PC-3 (cell line): ENCODE measurements at places on chromosomes 6 and 20. TPM values are rescaled to one million over a fixed set of nuclear protein-coding genes. Genes with fewer than 3 reads are reported as not detected.

DNA sequence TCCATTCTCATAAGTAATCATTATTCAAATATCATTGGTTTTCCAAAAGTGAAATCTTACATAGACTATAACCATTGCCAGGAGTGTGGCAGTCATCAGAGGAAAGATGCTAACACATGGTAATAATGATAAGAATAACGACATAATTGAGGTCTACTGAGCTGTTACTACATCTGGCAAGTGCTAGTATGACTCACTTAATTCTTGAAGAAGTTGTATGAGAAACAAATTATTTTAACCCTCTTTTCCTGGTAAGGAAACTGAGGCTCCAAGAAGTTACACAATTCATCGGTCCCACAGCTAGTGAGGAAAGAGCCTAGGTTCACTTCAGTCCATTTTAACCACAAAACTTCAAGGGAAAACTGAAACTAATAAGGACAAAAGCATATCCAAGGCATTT is 335.6 kb upstream of the BTBD3 start:
- no peak for DNase-seq

DNA sequence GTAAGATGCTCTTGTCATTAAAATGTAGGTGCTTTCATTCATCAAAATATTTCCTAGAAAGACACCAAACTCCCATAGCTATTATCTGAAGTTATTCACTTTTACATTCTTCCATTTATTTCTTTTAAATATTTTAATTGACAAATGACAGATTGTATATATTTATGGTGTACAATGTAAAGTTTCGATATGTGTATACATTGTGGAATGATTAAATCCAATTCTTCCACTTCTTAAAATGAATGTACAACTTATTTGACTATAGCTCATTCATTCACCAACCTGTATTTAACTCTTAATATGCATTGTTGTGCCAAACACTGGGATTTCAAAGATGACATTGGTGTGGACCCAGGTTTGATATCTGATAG is 41.0 kb downstream of the CCN2 start:
- DNase-seq, result no peak

Gene PHACTR1
- total RNA-seq, result not detected in 2 replicates

Gene PPDPF
- 245 and 256 TPM in 2 replicates for total RNA-seq

- no peak for DNase-seq
Observed at GRCh38 chr6:167347226-167347625, 22.3 kb downstream of the TTLL2 start.

Gene HMGCLL1
- total RNA-seq, result not detected in 2 replicates

Gene PRR18
- not detected in 2 replicates for total RNA-seq

Gene ABCC10
- total RNA-seq, result 23.1 and 40.5 TPM in 2 replicates

DNA sequence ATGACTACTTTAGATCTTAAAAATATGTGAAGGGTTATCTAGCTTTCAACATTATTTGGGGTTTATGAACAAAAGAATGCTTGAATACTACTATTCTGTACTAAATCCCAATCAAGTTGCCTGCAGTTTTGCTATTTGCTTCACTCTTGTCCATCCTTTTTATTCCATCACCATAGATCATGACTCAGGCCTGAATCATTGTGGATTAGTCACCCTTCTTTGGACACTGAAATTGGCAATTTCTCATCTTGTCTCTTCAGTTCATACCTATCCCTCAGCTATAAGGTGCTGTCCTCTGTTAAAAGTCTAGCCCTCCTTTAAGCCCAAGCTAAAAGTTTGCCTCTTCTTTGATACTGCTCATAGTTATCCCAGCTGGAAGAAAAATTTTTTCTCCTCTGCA is 199.1 kb downstream of the CENPW start:
- peak; percentile 78 for DNase-seq

Gene TUBB1
- total RNA-seq, result not detected in 2 replicates

GRCh38 chr6:143215363-143215762 is 154.7 kb downstream of the AIG1 start:
- DNase-seq, result peak; percentile 49

GRCh38 chr6:27141529-27142015 is 105.9 kb upstream of the PRSS16 start:
- no peak for DNase-seq

DNA sequence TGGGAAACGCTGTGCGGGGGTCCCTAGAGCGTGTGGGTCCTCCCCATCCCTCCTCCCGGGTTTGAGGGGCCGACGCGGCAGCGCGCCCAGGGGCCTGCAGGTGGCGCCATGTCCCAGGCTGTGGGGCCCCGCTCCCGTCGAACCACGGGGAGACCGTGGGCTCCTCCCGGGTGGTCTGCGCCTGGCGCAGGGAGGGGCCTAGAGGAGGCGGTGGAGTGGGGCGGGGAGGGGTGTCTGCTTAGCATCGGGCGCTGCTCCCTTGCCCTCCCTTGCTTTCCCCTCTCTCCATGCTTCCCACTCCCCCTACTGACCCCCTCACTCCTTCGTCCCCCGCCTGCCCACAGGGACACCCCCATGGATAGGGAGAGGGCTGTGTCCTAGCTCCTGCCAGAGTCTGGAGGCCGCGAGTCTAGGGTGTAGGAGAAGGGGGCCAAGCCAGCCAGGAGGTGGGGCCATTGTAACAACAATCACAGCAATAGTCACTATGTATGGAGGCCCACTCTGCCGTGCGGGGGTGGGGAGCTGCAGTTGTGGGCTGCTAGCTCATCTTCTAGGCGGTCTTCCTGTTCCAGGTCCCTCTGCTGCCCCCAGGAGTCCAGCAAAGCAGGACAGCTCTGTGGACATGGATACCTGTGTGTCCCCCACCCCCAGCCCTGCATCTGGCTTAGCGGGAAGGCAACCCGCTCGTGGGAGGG is 51.7 kb downstream of the CHMP4B start:
- DNase-seq, result peak; percentile 49

Gene ARID1B
- 24.1 and 24.2 TPM in 2 replicates for total RNA-seq

GRCh38 chr6:90654166-90654565 is 67.3 kb upstream of the MAP3K7 start:
- no peak for DNase-seq

GRCh38 chr6:34425132-34425497 is 754 bp downstream of the RPS10 start:
- DNase-seq, result no peak

DNA sequence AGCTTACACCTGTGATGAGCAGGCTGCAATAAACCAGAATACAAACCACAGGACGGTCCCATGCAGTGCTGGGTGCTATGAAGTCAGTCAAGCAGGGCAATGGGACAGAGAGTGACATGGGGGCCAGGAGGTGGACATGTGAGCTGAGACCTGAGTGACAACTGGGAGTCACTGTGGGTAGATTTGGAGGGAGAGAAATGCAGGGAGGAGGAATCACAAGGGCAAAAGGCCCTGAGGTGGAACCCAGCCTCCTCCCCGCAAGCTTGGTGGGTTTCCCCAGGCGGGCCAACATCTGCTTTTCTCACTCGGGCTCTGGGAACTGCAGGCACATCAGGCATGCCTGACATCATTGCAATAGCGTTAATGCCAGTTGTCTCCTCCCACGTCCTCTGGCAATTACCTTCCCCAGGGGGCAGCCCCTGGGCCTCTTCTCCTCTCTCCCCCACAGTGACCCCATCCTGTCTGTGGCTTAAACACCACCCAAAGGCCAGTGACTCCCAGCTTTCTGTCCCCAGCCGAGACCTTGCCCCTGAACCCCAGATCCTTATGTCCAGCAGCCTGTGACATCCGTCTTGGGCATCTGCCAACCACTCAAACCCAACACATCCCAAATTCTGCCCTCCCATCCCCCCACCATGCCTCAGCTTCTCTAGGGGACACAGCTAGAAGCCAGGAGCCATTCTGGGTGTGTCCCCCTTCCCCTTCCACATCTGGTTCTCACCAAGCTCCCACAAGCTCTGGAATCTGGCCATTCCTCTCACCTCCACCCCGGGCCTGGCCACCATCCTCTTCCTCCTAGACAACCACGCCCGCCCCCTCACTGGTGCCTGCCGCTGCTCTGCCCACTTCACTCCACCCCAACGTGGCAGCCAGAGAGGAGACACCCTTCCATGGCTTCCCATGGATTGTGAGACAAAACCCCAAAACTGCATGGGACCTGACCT is 28.2 kb downstream of the PDRG1 start:
- no peak for DNase-seq

- DNase-seq, result no peak
Observed at GRCh38 chr6:34084591-34085290, 61.1 kb downstream of the GRM4 start.

DNA sequence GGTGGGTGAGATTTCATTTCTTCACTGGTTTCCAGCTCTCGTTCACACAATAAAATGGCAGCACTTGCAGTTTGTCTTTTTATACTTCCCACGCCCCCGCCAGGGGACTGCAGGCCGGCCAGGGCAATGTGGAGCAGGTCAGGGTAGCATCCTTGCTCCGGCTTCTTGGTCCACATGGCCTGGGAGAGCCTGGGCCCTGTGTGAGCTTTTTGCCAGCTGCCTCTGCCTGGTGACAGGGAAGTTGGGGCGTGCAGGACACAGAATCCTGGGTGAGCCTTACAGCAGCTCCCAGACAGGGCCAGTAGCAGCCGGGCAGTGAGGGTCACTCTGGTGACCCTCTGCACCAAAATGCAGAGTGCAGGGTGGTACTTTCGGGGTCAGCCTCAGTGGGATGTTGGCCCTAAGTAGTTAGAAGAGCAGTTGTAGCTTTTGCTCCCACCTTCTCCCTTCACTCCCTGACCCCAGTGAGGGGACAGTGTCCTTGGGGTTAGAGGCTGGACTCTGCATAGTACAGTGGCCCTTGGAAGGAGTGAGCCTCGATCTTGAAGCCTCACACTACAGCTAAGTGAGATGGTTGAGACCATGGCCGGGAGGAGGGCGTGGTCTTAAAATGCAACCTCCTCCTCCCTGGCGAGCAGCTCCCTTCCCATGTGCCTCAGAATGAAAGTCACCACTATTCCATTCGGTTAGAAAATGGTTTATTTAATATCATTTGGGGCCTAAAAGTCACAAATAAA is 23.8 kb downstream of the PYGB start:
- DNase-seq, result no peak

DNA sequence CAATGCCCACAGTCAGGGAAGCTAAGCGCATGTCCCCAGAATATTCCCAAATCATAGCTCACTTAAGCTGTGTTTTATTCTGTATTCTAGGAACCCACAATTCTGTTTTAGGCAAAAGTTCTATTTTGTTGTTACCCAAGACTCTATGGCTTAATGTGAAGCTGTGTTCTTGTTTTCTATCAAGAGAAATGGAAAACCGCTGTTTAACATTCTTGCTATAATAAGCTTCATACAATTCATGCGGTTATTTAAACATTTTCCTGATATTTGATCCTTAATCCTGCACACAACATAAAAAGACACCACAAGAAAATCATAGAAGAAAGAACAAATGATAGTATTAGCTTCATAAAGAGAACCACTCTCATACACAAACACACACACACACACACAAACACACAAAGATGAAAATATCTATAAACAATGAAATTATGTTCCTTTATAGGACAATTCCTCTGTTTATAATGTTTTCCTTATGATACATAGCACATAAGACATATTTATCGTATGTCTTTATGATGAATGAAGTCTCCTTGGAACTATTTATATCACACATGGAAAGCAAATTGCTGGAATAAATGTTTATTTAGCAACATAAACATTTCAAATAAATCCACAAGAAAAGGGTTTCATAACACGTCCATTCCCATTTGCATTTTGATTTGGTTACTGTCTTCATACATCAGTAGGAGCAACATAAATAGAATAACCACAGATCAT is 16.4 kb upstream of the COL21A1 start:
- DNase-seq, result no peak

GRCh38 chr6:157721426-157721825 is 101.6 kb upstream of the SNX9 start:
- no peak for DNase-seq

GRCh38 chr6:50187351-50187921 is 137.7 kb upstream of the DEFB112 start:
- DNase-seq, result no peak
